ENCODE measurements at places on chromosomes 16 and 17. TPM values are rescaled to one million over a fixed set of nuclear protein-coding genes. Genes with fewer than 3 reads are reported as not detected.

- no peaks in the 10 kb centered on the region for H3K4me1 ChIP-seq
- no peaks in the 10 kb centered on the region for H3K27me3 ChIP-seq
- no peaks in the 10 kb centered on the region for H3K36me3 ChIP-seq
- H3K27ac ChIP-seq = no peak overlapping the region
- no peak overlapping the region for H3K4me3 ChIP-seq
These were observed 52.5 kb downstream of the TMEM114 start for GRCh38 chr16:8537691-8538342.

- H3K4me1 ChIP-seq = peaks cover 21% of the 10 kb centered on the region
- H3K36me3 ChIP-seq = no peaks in the 10 kb centered on the region
- no peak overlapping the region for H3K27ac ChIP-seq
- H3K4me3 ChIP-seq = no peak overlapping the region
- peak; percentile 24 for DNase-seq
These were observed 162.2 kb upstream of the ZNF267 start for GRCh38 chr16:31711344-31711845.

DNA sequence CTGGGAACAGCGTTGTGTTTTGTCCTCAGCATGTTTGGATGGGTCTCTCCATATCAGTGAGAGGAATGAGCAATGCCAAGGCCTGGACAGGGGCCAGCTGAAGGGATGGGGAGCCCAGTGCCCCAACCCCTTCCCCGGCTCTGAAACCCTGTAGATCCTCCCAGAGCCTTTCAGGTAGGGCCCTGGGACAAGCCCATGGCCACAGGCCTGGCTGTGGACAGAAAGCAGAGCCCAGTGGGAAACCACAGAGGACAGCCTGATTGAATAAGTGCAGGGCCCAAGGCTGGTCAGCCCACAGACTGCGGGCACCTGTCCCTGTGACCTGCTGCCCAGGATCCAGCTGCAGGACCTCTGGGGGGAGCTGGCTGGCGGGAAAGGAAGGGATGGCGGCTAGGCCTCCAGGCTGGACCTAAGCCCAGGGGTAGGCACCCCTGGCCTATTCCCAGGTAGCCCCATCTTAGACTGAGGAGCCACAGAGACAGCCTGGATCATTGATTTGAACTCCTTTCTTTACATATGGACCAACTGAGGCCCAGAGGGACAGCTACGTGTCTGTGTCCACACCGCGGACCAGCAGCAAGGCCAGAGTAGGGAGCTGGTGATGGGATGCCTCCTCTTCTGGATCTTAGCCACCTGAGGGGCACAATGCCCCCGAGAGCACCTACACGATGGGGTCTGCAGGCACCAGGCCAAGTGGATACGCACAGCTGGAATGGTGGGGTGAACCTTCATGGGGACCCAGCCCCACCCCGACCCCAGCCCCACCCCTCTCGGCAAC, 1.3 kb downstream of the CCDC102A start:
- no peak overlapping the region for H3K27ac ChIP-seq
- DNase-seq = no peak
- H3K4me3 ChIP-seq = peak overlapping the region; percentile 63

DNA sequence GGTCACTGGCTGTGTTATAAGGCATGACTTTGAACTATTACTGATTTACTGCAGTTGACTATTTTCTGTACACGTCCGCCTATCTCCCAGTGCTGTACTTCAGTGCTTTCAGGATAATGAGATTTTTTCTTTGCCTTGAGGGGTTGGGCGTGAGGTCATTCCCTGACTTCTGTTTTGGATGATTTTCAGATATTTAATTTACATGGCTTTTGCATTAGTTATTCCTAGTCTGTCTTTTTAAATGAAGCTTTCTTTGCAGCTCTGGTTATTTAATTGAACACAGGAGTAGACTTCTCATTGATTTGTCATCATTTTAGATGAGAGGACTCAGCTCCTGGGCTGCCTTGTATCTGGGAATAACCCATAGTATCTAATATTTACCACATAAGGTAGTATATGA, 23.7 kb downstream of the WIPF2 start:
- no peaks in the 10 kb centered on the region for H3K36me3 ChIP-seq
- H3K27ac ChIP-seq = 0 out of 2 replicates have a peak overlapping the region, but pooled peaks have one; percentile 11
- H3K4me3 ChIP-seq = no peak overlapping the region
- H3K4me1 ChIP-seq = no peaks in the 10 kb centered on the region
- DNase-seq = no peak

DNA sequence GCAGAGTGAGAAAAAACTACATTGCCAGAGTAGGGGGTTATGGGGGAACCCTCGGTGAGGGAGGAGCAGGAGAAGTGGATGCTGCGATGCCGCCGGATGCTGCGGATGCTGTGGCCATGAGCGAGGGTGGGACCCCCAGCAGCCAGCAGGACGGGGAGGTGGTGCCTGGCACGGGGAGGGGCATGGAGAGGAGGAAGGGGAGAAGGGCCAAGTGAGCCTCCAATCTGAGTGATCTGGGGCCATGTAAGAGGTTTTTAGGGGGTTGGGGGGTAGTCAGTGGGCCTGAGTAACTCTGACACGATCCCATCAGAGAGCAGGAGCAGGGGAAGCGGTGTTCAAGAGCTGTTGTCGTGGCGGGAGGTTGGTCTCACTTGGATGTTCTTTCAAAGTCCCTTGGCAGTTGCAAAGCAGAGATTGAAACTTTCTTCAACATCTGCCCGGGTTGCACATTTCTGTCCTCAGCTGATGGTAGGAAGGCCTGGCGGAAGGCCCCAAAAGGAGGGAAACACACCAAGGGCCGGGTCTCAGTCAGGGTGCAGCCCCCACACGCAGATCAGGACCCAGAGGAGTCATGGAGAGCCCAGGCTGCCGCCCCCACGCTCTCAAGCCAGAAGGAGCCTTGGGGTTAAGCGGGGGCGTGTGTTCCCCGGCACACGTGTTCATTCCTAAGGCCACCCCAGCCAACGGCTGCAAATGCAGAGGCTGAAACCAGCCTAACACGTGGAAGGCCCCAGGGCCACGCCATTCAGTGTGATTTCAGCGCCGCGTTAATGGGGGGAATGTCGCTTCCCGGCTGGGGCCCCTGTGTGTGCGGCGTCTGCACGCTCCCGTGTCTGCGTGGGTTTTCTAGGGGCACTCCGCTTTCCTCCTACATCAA, 81.7 kb downstream of the ZDHHC7 start:
- H3K4me1 ChIP-seq = no peaks in the 10 kb centered on the region
- no peaks in the 10 kb centered on the region for H3K36me3 ChIP-seq
- no peak for DNase-seq

DNA sequence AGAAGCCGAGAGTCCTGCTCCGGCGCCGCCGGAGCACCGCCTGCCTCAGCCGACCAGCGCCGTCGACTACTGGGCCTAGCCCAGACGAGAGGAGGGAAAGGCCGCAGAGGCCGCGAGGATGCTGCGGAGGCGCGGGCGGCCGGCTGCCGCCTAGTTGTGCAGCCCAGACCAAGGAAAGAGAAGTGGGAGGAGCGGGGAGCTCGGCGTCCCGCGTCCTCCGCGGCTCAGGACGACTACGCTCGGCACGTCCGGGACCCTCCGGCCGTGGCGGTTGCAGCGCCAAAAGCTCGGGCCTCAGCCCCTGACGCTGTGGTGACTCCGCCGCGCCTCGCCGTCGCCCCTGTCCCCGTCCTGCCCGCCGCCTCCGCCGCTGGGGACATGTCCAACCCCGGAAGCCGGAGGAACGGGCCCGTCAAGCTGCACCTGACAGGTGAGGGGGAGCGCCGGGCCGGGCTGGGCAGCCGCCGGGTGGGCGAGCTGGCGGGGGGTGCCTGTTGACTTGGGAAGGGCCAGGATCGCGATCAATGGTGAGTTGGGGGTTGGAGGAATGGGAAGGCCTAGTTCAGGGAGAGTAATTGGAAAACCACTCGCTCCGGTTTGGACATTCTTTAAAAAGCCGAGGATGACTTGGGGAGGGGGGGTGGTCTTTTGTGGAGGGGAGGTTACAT, 37.7 kb downstream of the RNF135 start:
- peak overlapping the region; percentile 83 for H3K4me3 ChIP-seq
- H3K4me1 ChIP-seq = peaks cover 6% of the 10 kb centered on the region
- H3K36me3 ChIP-seq = no peaks in the 10 kb centered on the region
- peak; percentile 84 for DNase-seq
- H3K27me3 ChIP-seq = peaks cover 42% of the 10 kb centered on the region

DNA sequence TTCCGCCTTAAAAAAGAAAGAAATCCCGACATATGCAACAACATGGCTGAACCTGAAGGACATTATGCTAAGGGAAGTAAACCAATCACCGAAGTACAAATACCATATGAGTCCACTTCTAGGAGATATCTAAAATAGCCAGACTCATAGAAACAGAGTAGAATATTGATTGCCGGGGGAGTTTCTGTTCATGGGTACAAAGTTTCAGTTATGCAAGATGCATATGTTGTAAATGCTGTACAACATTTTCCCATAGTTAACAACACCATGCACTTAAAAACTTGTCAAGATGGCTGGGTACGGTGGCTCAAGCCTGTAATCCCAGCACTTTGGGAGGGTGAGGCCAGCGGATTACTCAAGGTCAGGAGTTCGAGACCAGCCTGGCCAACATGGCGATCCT, 251.5 kb upstream of the EEF2KMT start:
- peaks cover 6% of the 10 kb centered on the region for H3K4me1 ChIP-seq
- no peaks in the 10 kb centered on the region for H3K36me3 ChIP-seq
- DNase-seq = no peak
- H3K4me3 ChIP-seq = no peak overlapping the region
- H3K27ac ChIP-seq = no peak overlapping the region
- H3K27me3 ChIP-seq = no peaks in the 10 kb centered on the region

DNA sequence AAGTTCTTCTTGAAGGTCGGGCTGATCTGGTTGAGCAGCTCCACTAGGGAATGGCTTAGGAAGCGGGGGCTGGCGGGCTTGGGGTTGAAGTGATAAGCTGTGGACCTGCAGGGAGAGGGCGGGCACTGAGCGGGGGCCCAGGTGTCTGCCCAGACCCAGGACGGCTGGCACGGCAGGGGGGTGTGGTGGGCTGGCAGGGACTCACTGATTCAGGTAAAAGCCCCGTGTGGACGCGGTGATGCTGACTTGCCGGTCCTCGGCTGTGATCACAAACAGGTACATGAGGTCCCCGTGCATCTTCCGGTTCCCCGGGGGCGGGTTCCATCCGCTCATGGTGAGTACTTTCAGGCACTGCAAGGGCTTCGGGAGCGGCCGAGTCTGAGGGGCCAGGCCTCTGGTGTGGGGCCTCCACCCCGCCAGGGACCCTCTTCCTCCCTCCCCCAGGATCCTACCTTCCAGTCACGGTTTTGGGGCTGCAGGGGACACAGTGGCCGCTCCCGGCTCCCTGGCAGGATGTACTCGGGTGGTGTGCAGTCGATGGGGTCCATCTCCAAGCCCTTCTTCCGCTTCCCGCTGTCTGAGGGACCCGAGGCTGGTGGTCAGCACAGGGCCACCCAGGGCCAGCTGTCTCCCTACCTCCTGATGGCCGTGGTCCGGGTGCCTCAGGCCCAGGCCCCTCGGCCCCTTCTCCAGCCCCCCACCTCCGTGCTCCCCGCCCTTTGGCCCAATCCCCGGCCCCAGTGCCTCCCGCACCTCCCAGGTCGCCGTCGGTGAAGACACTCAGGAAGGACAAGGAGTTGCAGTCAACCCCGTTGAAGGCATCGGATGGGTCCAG, 10.2 kb downstream of the CLUH start:
- no peaks in the 10 kb centered on the region for H3K4me1 ChIP-seq
- DNase-seq = no peak
- H3K4me3 ChIP-seq = no peak overlapping the region
- H3K36me3 ChIP-seq = no peaks in the 10 kb centered on the region
- no peaks in the 10 kb centered on the region for H3K27me3 ChIP-seq

- no peaks in the 10 kb centered on the region for H3K4me1 ChIP-seq
- no peaks in the 10 kb centered on the region for H3K36me3 ChIP-seq
- no peak overlapping the region for H3K4me3 ChIP-seq
- H3K27ac ChIP-seq = no peak overlapping the region
- no peaks in the 10 kb centered on the region for H3K27me3 ChIP-seq
These were observed 18.8 kb upstream of the PHOSPHO1 start for GRCh38 chr17:49249292-49249794.

DNA sequence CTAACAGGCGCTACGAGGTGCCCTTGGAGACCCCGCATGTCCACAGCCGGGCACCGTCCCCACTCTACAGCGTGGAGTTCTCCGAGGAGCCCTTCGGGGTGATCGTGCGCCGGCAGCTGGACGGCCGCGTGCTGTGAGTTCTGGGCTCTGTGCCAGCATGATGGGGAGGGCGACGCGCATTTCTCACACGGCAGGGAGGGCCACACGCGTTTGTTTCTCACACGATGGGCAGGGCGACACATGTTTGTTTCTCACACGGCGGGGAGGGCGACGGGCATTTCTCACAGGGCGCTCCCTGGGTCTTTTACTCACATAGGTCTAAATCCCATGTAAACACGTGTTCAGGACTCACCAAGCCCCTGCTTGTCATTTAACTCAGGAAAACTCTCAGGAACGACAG, 4.4 kb downstream of the GAA start:
- H3K4me3 ChIP-seq = no peak overlapping the region
- peaks cover 1% of the 10 kb centered on the region for H3K27me3 ChIP-seq
- no peak for DNase-seq
- no peak overlapping the region for H3K27ac ChIP-seq
- H3K4me1 ChIP-seq = peaks cover 9% of the 10 kb centered on the region

- DNase-seq = no peak
- H3K4me1 ChIP-seq = no peaks in the 10 kb centered on the region
- no peak overlapping the region for H3K4me3 ChIP-seq
These were observed 4.3 kb upstream of the GGA2 start for GRCh38 chr16:23514381-23515152.

DNA sequence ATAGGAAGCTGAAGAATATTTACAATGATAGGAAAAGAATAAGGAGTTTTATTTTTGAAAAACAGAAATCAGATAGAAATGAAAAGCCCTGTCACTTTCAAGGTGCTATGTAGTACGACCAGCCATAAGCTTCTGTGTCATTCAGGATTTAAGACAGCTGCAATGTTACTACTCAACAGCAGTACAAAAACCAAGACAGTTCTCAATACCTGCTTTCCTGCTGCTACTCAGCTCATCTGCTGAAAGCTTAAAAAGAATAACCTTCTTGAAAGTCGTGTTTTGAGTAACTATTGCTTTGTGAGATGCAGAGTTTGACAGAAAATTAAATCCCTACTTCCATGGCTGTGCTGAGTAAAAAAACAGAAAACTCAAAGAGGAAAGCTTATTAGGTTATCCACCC, 8.7 kb downstream of the GRB2 start:
- H3K4me3 ChIP-seq = no peak overlapping the region
- H3K4me1 ChIP-seq = peaks cover 16% of the 10 kb centered on the region
- DNase-seq = no peak
- peak overlapping the region; percentile 28 for H3K27ac ChIP-seq
- H3K36me3 ChIP-seq = no peaks in the 10 kb centered on the region

ABCA10 gene
- total RNA-seq = not detected

PSMD11 gene
- total RNA-seq = 132 TPM

VAT1L gene
- total RNA-seq = 22.0 TPM

Measured in GM23338 (cell line).